ENCODE measurements at places on chromosomes 11 and 22. TPM values are rescaled to one million over a fixed set of nuclear protein-coding genes. Genes with fewer than 3 reads are reported as not detected.

SUSD2 gene
- total RNA-seq, result 0.26 TPM

SPDYC gene
- not detected for total RNA-seq

LMO2 gene
- 47.6 TPM for total RNA-seq

TMEM86A gene
- total RNA-seq, result 1.9 TPM

SLC29A2 gene
- total RNA-seq, result 0.77 TPM

PHLDA2 gene
- 2.4 TPM for total RNA-seq

CD3D gene
- total RNA-seq, result not detected

GRM5 gene
- under 0.01 TPM for total RNA-seq

OR52E1 gene
- total RNA-seq, result not detected

MUC5AC gene
- total RNA-seq, result not detected

SHISA8 gene
- total RNA-seq, result not detected
